HCT116 (cell line): ENCODE measurements at places on chromosomes 7 and 10.
A peak's percentile ranks its signal among the peaks of the same experiment; 100 is the strongest.

DNA sequence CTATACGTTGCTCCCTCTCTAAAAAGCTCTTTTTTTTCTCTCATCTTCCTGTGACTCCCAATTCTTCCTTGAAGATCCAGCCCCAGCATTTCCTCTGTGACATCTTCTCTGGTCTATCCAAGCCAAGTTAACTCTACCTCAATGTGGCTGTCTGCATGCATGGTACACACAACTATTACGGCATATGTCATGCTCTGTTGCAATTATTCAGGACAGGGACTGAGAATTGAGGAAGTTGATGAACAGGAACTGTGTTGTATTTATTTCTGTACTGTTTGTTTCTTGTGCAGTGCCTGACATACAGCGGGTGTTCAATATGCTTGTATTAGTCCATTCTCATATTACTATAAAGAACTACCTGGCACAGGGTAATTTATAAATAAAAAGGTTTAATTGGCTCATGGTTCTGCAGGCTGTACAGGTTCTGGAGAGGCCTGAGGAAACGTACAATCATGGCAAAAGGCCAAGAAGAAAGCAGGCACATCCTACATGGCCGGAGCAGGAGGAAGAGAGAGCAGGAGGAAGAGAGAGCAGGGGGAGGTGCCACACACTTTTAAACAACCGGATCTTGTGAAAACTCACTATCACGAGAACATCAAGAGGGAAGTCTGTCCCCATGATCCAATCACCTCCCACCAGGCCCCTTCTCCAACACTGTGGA, 6.3 kb downstream of the TRPV5 start:
- DNase-seq: no peak

DNA sequence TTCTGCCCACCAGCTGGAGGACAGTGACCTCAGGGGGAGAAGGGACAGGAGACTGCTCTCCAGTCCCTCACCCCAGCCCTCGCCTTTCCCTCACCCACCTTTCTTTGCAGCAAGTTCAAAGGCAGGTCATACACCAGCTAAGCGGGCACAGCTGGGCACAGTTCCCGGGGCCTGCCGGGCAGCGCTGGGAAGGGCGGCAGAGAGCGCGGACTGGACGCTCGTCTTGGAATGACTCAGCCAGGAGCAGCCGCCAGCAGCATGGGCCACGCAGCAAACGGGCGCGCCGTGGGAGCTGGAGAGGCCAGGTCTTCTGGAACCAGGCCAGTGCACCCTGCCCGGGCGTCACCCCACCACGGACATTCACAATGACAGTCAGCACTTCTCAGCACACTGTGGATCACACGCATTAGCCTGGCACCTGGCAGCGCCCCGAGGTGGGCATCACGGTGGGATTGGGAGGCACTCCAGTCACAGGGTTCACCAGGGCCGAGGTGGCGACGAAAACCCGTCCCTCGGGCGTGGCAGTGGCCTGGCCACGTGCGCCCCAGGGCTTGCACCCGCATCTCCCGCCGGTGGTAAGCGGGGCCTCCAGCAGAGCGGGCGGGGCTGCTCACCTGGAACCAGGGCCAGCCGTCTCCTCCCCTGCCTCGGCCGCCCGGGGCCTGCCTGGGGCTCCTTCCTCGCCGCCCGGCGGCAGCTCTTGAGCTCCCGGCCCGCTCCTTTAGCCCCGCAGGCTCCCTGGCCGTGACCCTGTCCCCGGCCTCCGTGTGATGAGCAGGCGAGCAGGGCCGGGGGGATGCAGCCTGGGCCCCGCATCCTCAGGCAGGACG, 29.0 kb upstream of the WDFY4 start:
- no peak for DNase-seq

DNA sequence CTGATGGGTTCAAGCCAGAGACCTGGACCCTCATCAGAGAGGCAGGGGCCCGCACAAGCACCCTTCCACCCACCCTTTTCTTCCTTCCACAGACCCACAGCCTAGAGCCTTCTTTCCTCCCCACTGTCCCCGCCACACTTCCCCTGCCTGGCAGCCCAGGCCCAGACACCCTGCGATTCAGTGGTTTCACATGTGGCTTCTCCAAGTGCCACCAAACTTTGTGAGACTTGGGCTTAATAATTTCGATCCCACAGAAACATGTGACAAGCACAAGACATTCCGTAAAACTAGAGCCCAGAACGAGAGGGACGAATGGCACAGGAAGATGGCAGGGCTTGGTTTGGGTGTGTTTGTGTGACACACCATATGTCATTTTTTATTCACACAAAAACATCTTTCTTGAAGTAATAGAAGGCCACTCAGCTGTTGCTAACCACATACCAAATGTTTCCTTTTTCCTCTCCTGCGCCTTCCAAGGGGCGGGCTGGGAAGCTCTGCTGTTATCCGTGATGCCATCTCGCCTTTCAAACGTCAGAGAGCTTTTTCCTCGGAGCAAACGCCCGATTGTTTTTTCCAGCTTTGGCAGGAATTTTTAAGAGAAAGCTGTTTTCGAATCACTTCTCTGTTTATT, 162.9 kb downstream of the GRK5 start:
- no peak for DNase-seq

- no peak for DNase-seq
Measured at GRCh38 chr10:49577182-49577925, 32.8 kb upstream of the SLC18A3 start.

- no peak for DNase-seq
Measured at GRCh38 chr7:112433289-112433688, 17.0 kb upstream of the IFRD1 start.

- no peak for DNase-seq
Measured at GRCh38 chr7:147810269-147810668, 780.3 kb upstream of the C7orf33 start.

GRCh38 chr7:109049366-109049765, 479.7 kb downstream of the DNAJB9 start:
- no peak for DNase-seq

DNA sequence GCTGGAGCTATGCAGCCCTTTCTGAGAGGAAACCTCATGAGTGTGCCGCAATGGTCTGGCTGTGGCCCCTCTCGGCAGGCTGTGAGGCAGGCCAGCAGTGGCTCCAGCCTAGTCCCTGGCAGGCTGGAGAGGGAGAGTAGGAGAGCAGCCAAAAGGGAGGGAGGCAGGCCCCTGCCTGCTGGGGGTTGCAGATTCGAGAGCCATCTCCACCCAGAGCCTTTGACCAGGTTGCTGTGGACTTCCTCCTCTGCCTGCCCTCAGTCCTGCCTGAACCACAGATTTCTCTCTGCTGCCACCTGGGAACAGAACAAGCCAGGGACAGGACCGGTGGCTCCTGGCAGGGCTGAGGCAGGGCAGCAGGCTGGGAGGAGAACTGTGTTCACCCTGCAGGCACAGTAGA, 13.9 kb downstream of the PAX2 start:
- no peak for DNase-seq

DNA sequence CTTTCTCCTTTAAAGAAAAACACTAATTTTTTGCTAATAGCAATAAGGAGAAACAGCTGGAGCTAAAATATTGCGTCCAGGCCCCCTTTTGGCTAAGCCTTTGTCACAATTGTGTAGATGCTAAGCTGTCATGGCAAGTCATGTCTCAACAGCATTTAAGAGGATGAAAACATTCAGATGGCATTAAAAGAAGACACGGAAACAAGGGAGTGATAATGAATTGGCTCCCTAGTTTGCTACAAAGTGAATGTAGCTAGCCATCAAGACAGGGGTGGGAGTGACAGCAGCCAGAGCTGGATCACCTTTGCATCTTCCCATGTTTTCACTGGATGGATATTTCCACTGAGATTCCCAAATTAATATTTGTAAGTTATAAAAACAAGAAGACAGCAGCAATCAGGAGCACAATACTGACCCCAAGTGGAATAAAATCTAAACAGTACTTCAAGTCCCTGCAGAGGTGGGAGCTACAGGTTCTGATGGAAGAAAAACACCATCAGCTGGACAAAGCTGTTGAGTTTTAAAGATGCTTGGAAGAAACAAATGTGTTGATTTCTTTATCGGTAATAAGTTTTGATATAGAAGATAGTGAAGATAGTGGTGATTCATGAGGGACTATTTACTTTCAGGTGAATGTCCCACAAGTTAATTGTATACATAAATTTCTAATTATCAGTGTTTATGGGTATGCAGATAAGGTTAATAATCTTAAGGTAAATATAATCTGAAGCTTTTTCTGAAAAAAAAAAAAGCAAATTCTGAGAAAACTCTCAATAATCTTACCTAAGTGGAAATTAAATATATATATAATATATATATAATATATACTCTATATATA, 129.4 kb downstream of the SLC16A9 start:
- peak; percentile 32 for DNase-seq

- DNase-seq: no peak
Measured at GRCh38 chr7:112410092-112410491, 40.2 kb upstream of the IFRD1 start.

DNA sequence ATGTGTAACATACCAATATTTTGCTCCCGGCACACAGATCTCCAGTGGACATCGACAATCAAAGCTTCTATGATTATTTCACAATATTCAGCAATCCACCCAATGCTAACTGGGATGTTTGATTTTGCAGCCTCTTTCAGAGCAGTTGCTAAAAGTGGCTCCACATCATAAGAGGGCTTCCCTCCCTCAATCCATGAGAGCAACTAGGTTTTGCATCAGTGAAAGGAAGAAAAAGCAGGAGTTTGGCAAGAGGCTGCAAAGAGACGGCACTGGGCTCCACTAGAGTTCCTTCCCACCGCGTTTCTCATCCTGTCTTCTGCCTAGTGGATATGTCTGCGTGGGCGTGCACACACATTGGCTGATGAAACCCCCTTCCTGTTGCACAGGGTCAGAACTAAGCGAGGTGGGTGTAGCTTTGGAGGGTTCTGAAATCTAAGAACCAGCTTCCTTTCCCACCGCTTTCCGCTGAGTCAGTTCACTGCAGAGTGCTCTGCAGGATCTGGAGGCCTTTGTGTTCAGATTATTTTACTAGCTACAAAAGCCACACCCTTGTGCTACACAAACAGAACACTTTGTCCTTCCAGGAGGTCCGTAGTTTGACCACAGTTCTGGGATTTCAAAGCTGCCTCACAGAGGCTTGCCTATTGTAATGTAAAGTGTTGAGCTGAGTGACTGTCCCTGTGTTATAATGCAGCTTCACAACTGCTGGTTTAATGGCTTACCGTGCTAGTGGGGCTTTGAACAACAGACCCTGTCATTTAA, 28.1 kb downstream of the ARL4A start:
- peak; percentile 77 for DNase-seq

DNA sequence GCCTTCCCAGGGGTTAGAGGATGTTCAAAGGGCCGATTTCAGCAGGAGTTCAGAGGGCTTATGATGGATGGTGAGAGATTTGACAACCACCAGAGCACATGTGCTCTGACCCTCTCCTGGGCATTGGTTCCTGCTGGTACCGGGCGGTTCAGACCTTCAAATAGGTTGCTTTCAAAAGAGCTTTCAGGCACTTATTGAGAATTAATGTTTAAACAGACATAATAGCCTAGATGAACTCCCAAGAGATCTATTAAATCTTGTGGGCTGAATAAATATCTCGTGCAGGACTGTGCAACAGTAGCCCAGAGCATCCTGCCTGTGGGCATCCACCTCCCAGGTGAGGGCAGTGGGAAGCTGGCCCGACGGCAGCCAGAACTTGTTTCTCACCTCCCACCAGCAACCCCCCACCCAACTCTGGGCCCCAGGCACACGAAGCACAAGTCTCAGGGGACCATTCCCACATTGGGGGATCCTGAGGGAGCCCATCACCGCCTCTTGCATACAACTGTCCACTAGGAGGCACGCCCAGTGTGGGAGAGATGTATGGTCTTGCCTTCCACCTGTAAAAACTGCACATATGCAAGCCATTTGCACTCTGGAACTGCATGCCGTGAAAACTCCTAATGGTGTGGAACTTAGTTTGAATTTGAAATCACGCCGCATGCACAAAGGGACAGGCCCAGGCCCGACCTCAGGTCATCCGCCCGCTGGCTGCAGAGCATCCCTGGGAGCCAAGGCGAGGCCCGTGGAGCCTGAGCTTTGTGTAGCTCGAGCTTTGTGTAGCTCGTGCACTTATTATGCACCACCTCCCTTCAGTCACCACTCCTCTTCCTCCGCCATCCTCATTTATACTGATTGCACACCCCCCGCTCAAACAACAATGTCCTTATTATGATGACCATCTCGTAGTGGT, 147.8 kb downstream of the ADCY1 start:
- no peak for DNase-seq

- no peak for DNase-seq
Measured at GRCh38 chr7:133061357-133061756, 20.5 kb downstream of the CHCHD3 start.
